ENCODE measurements at places on chromosomes 13 and 19.

- no peak for DNase-seq
Measured at GRCh38 chr13:30743319-30744055, 8.1 kb downstream of the ALOX5AP start.

DNA sequence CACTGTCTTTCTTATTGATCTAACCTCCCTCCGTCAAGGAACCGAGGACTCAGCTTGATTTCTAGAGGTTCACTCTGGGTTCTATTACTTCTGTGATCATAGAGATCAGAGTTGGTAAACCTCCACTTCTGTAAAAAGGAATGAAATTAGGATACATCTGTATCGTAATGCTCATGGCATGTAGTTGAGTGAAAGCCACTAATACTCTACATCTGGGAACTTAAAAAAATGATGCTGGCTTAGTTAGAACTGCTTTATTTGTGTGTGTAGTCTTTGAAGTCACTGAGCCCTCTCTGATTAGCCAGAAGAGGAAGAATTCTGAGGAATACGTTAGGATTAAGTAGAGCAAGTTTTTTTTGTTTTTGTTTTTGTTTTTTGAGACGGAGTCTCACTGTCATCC, 140.8 kb downstream of the GGACT start:
- no peak for DNase-seq

GRCh38 chr13:107960301-107960700, 255.0 kb downstream of the LIG4 start:
- no peak for DNase-seq

DNA sequence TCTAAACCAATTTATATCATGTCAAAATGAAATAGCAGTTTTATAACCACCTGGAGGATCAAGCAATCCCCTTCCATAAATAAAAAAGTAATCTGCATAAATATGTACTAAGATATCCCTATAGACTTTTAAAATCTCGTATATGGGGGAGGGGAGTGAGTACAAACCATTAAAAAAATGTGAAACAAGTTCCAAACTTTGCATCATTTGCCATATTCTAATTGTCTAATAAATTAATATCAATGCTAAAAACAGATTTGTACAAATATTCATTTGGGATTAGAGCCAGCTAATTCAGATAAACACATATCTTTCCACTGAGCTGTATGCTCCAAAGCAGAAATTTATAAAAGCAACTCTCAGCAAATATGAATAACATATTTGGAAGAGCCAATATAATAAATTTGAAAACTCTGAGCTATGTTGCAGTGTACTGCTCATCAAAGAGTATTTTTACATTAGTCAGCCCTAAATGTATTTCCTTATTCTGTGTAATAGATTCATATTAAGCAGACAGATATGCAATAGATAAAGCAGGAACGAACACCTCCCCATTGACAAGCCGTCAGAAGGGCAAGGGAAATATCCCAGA, 970.2 kb downstream of the EFNB2 start:
- no peak for DNase-seq

GRCh38 chr13:99085139-99085807, 107.4 kb upstream of the DOCK9 start:
- DNase-seq = peak; percentile 26

GRCh38 chr19:29285878-29286277, 72.9 kb upstream of the UQCRFS1 start:
- DNase-seq = no peak

- DNase-seq = no peak
Measured at GRCh38 chr13:68081061-68081460, 850.9 kb upstream of the PCDH9 start.

- DNase-seq = no peak
Measured at GRCh38 chr13:39185326-39185725, 147.1 kb downstream of the NHLRC3 start.

- no peak for DNase-seq
Measured at GRCh38 chr19:956766-957440, 27.2 kb upstream of the WDR18 start.

- no peak for DNase-seq
Measured at GRCh38 chr13:46057256-46058015, 4.9 kb upstream of the ZC3H13 start.

- no peak for DNase-seq
Measured at GRCh38 chr19:1214299-1214861, 8.8 kb downstream of the STK11 start.

- no peak for DNase-seq
Measured at GRCh38 chr19:35429698-35430408, 18.2 kb upstream of the FFAR2 start.

DNA sequence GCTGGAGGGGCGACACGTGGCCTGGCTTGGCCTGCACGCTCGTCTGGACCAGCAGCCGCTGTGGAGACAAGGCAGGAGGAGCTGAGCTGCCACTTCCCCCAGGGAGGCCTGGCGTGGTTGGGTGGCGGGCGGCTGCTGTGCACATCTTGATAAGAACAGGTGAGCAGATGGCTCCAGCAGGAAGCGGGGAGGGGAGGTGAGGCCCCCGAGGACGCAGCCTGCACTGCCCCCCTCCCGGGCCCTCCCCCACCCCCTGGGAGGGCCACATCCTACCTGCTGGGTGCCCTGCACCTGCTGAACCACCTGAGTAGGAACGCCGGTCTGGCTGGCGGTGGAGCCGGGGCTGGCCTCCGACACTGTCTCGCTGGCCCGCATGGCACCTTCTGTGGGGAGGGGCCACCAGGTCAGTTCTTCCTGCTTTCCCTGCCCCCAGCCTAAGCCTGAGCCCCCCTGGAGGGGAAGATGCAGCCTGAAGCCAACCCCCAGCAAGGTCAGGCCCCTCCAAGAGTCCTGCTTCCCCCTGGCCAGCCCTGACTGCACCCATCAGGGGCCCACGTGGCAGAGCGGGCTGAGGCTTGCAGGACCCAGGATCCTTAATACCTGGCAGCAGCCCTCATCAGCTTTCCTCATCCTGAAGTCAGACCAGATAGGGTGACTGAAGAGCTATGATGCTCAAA, 22.8 kb downstream of the RFX1 start:
- DNase-seq = no peak

DNA sequence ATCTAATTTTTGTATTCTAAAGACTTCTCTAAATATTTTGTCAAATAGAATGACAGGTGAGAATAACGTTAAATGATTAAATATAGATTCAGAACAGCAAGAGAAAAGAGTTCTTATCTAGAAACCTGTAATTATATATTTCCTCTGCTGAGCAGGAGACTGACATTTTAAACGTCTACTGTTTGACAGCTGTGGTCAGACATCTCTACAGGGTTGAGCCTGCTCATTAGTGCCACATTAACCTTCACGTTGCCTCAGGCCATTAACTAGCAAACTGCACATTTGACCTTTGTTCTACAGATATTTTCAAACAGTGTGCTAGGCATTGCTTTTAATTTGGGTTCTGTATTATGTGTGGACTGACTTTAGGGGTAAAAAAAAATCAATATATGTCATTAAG, 347.5 kb downstream of the GPC5 start:
- DNase-seq = no peak

- peak; percentile 37 for DNase-seq
Measured at GRCh38 chr13:48411841-48412531, 927 bp downstream of the LPAR6 start.

GRCh38 chr13:114321256-114321655, 7.0 kb downstream of the CHAMP1 start:
- no peak for DNase-seq

- no peak for DNase-seq
Measured at GRCh38 chr19:57321116-57321515, 844 bp downstream of the ZNF543 start.

DNA sequence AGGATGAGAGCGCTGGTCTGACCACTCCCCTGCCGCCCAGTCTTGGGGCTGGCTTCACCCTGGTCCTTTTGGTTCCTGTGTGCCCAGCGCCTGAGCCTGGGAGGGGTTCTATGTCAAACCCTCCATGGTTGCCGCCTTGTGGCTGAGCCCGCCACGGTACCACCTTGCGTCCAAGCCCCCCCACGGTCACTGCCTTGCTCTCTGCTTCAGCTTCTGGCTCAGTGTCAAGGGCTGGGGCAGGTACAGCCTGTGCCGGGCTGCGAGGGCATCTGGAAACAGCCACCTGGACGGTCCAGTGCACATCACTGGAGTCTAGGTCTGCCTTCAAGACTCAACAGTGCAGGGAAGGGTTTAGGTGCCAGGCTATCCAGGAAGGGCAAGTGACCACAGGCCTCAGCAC, 14.3 kb upstream of the GALP start:
- DNase-seq = no peak

GRCh38 chr19:6267552-6268381, 12.0 kb downstream of the MLLT1 start:
- no peak for DNase-seq

DNA sequence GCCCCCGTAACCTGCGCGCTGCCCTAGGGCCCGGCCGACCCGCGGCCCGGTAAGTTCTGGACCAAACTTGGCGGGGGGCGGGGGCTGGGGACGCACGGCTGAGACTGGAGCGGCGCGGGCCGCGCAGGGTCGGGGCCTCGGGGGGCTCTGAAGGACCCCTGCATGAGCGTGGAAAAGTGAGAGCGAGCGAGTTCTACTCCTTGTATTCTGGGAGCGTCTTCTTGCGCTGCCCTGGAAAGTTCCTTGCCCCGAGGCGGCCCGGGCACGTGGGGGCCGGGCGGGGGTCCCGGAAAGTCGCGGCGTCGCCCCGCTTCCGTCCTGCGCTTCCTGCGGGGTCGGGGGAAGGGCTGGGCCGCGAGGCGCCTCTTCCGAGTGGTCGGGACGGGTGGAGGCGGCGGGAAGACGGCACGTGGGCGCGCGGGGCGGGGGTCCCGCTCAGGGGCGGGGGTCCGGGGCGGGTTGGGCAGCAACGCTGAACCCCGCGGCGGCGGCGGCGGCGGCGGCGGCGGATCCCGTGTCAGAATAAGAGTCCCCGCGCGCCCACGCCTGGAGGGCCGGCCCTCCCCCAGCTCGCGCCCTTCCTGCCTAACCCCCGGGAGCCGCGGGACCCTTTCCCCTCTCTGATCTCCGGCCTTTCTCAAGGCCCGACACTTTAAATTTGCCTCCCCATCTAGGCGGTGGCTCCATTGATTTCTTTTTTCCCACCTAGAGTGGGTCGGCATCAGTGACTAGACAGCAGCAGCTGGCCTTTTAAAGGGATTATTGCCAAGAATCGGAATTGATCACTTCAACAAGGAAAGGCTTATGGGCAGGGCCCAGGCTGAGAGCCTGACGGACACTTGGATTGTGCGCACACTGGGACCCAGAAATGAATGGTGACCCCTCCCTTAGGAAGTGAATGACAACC, 749 bp downstream of the GATAD2A start:
- DNase-seq = peak; percentile 70

DNA sequence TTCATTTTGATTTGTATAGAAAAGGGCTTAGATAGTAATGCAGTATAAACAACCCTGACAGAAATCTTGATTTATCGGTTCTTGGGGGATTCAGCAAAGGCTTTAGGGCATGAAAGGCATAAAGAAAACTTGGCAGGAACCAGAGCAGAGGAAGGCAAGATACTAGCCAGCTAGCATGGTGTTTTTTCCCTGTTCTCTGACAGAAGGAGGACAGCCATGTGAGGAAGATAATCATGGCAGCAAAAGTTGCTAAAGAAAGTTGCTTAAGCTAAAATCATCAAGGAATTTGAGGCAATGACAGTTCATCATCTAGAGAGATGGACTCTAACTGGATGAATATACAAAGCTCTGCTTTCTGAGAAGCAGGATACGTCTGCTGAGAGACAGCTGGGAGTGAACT, 294.1 kb downstream of the KCNRG start:
- DNase-seq = no peak

DNA sequence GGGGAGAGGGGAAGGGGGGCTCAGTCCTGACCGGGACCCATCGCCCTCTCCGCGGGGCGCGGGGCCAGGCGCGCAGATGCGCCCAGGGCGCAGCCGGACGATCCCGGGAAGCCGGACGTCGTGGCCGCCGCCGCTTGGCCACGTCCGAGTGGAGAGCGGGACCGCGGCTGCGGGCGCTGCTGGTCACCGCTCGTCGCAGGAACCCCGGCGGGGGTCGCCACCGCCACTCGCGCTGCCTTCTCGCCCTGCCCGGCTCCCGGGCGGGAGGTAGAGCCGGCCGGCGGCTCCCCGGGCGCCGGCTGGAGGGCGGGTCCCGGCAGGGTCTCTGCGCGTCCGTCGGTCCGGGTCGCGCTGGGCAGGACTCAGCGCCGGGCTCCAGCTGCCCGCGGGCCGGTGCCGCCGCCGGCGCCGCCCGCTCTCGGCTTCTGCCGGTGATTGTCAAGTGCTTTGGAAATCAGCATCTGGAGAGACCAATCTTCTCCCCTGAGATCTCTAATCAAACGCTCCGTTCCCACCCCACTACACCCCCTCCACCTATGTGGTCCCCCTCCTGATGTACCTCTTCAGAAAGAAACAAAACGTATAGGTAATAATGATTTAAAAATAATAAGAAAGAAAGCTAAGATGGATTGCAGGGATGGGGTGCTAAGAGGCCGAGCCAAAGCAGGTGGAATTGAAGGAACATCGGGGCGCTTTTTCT, 464.4 kb downstream of the ITGBL1 start:
- DNase-seq = no peak

DNA sequence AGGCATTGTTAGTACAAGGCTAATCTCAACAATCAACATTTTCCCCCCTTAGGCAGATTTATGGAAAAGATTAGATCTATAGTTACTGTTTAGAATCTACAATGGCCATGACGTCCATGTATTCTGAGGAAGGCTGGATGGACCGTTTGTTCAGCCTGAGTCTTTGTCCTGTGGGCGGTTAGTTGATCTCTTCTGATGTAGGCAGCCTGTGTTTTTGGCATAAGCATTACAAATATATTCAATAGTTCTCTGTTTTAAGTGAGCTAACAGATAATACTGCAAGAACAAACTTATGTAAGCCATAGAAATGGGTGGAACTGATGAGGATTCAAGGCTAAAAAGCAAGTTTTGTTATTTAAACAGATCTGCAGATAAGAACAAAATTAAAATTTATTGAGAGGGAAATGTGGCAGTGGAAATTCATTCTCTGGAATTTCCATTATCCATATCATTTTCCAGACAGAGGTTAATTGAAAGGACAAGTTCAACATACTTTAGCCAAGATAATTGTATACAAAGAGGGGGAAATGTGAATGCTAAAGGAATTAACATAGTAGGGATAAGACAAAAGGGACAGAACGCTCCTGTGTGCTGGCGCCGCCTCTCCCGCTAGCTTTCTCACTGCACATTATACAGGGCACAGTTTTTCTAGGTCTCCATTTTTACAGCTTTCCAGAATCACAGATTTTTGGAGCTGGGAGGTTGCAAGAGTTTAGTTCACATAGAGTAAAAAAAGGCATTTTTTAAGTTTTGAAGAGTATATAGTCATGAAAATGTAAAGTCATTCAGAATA, 48.6 kb downstream of the FAM124A start:
- DNase-seq = no peak
